Progenitor cell of endocrine pancreas (in vitro differentiated cells): ENCODE measurements at places on chromosomes 1 and 21. TPM values are rescaled to one million over a fixed set of nuclear protein-coding genes. Genes with fewer than 3 reads are reported as not detected.

GRCh38 chr1:34684266-34684665, 70.6 kb upstream of the GJB5 start:
- no peak for DNase-seq
- peaks cover 12% of the 10 kb centered on the region for H3K27me3 ChIP-seq
- H3K4me3 ChIP-seq: no peak overlapping the region
- peaks cover 22% of the 10 kb centered on the region for H3K4me1 ChIP-seq
- no peak overlapping the region for H3K27ac ChIP-seq
- peaks cover 1% of the 10 kb centered on the region for H3K36me3 ChIP-seq

DNA sequence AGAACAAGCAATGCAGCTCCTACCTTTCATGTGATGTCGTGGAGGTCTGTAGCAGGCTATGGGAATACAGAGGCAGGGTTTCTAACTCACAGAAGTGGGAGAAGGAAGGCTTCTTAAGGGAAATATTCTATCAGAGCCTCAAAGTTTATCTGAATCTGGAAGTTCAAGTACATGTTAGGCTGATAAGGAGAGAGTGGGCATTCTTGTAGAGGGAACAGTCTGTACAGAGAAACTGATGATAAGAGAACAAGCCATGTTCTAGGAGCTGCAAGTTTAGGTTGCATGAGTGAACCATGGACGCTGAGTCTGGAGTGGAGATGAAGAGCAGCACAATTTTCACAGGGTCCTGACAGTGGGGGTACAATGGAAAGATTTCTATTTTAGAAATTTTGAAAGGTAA, 344.0 kb downstream of the CHRM3 start:
- DNase-seq: no peak
- peaks cover 4% of the 10 kb centered on the region for H3K36me3 ChIP-seq
- H3K4me1 ChIP-seq: peaks cover 11% of the 10 kb centered on the region
- peaks cover 9% of the 10 kb centered on the region for H3K27me3 ChIP-seq

The OPRD1 gene
- total RNA-seq: 0.67 and 0.71 TPM in 2 replicates

The SPRR1B gene
- not detected in 2 replicates for total RNA-seq

DNA sequence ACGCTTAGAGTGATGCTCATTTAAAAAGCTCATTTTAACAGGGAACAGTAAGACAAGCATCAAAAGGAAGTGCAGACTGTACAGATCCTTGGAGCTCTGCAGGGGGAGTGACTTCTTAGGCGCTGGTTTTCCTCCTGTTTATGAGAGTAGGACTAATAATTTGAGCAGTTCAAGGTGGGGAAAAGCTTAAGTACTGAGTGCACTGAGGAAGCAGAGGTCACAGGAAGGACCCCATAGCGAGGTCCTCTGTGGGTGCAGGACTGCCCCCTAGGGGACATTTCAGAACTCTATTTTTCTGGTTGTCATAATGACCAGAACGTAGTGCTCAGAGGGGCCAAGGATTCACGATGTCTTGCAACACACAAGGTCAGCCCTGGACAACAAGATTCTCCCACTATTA, 112.1 kb downstream of the HLCS start:
- peak; percentile 31 for DNase-seq
- peaks cover 6% of the 10 kb centered on the region for H3K4me1 ChIP-seq
- H3K27ac ChIP-seq: no peak overlapping the region
- no peaks in the 10 kb centered on the region for H3K27me3 ChIP-seq

The ERICH3 gene
- 1.1 and 1.5 TPM in 2 replicates for total RNA-seq

DNA sequence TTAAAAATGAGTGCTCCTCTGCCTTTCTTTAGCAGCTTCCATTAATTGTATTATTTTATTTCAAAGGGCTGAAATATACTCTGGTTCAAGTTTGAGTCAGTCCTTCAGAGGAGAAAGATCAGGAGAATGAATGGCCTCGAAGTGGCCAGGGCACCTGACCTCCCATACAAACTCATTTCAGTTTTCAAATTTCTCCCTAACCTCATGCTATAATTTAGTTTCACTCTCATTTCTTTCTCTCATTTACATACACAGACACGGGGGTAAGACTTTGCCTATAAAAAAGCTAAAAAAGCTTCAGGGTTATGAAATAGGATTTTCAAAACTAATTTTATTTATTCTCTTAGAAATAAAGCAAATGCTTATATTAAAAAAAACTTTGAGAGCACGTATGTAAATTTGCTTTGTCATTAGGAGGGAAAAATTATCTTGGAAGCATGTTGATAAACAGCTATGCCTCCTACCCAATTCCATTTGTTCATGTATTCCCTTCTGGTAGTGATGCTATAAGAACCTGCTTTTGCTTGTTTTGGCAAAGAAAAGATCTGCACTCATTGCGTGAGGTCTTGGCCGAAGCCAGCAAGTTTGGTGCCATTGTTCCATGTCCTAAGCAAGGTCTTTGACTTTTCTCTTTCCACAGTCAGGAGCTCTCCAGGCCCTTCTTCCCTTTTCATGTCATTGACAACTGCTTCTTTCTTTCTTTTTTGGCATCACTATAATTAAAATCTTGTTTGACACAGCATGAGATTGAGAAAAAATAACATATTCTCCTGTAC, 80.4 kb upstream of the LRRC53 start:
- no peaks in the 10 kb centered on the region for H3K36me3 ChIP-seq
- H3K27ac ChIP-seq: no peak overlapping the region
- H3K4me3 ChIP-seq: no peak overlapping the region
- H3K4me1 ChIP-seq: peaks cover 4% of the 10 kb centered on the region

DNA sequence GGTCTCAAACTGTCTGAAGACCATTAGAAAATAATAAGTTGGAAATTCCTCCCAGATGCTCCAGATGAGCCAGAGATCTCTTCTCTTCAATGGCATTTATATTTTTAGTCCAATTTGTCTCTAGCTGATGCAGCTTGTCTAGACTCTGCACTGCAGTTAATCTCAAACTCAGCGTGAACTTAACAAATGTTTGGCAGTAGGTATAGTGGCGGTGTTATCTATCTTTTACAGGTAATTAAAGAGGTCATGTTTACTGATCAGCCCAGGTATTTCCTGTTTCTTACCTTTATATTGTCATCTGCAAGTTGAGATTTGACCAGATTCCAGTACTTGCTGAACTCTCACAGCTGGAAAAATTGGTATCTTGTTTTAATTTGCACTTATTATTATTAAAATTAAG, 1024.5 kb upstream of the ADGRL2 start:
- no peak overlapping the region for H3K27ac ChIP-seq
- DNase-seq: no peak
- H3K4me1 ChIP-seq: peaks cover 27% of the 10 kb centered on the region
- H3K36me3 ChIP-seq: no peaks in the 10 kb centered on the region
- H3K27me3 ChIP-seq: no peaks in the 10 kb centered on the region
- H3K4me3 ChIP-seq: no peak overlapping the region

The EFNA4 gene
- 45.5 and 46.8 TPM in 2 replicates for total RNA-seq

The ETV3L gene
- 0.67 and 0.72 TPM in 2 replicates for total RNA-seq

DNA sequence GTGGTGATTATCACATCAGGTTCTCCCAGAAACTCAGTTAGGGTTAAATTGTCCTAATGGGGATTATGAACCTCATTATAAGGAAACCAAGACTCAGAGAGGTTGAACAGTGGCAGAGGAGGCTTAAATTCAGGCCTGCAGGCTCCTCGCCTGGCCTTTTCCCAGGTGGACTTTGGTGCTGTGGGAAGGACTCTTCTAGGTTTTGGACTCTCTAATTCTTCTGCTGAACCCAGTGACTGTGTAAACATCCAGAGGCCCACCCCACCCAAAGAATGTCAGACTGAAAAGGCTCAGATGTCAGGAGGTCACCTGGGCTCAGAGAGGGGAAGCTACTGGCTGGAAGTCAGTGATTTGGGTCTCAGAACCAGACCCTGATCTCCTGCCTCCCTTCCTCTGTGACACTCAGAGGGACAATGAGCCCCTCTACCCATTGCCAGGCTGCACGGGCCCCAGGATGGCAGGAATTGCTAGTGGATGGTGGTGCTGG, 2.5 kb downstream of the ZNF362 start:
- H3K27ac ChIP-seq: peak overlapping the region; percentile 80
- peaks cover 5% of the 10 kb centered on the region for H3K36me3 ChIP-seq
- peaks cover 27% of the 10 kb centered on the region for H3K4me1 ChIP-seq

- peak; percentile 57 for DNase-seq
- no peaks in the 10 kb centered on the region for H3K36me3 ChIP-seq
- no peak overlapping the region for H3K4me3 ChIP-seq
Measured at GRCh38 chr21:36630485-36631206, 68.3 kb upstream of the SIM2 start.

The CIART gene
- 1.9 and 2.7 TPM in 2 replicates for total RNA-seq

The FAM3B gene
- total RNA-seq: 8.2 and 10.1 TPM in 2 replicates

The WDR64 gene
- total RNA-seq: 0.07 TPM in 1 of 2 replicates, not detected in the other

The KANK4 gene
- 1.0 and 1.2 TPM in 2 replicates for total RNA-seq

The MSH4 gene
- total RNA-seq: 0.55 and 0.57 TPM in 2 replicates

- peaks cover 1% of the 10 kb centered on the region for H3K4me1 ChIP-seq
- no peak for DNase-seq
- H3K4me3 ChIP-seq: no peak overlapping the region
- H3K27ac ChIP-seq: peak overlapping the region; percentile 94
- peaks cover 4% of the 10 kb centered on the region for H3K27me3 ChIP-seq
- peaks cover 16% of the 10 kb centered on the region for H3K36me3 ChIP-seq
Measured at GRCh38 chr1:5977494-5978444, 14.5 kb downstream of the NPHP4 start.

DNA sequence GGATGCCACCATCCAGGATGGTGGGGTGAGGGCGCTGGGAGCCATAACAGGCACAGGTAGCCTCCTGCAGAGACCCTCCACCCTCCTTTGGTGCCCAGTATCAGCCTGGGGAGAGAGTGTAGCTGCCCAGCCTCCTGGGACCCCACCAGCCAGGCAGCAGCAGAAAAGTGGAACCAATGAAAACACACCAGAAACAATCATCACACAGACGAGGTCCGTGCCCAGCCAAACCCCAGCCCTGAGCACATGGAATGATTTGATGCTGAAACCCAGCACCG, 285.1 kb downstream of the PTPRU start:
- no peak overlapping the region for H3K27ac ChIP-seq
- no peak overlapping the region for H3K4me3 ChIP-seq
- H3K4me1 ChIP-seq: peaks cover 2% of the 10 kb centered on the region
- peak; percentile 6 for DNase-seq
- no peaks in the 10 kb centered on the region for H3K36me3 ChIP-seq
- H3K27me3 ChIP-seq: peaks cover 7% of the 10 kb centered on the region

DNA sequence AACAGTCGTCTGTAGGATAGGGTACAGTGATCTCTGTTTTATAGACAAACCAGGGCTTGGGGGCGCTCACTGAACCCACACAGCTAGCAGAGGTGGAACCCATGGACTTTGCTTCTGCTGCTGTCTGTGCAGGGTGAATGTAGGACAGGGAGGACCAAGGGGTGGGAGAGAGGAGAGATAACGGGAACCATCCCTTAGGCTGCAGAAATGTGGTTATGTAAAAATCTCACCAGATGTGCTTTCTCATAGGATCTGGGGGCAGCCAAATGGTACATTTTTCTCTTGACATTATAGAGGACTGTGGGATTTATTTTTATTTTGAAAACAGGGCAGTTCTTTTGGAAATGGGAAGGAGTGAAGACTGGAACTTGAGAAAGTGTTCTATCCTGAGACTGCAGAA, 8.7 kb downstream of the NFASC start:
- no peak overlapping the region for H3K4me3 ChIP-seq
- peaks cover 6% of the 10 kb centered on the region for H3K4me1 ChIP-seq
- no peaks in the 10 kb centered on the region for H3K27me3 ChIP-seq
- no peaks in the 10 kb centered on the region for H3K36me3 ChIP-seq

DNA sequence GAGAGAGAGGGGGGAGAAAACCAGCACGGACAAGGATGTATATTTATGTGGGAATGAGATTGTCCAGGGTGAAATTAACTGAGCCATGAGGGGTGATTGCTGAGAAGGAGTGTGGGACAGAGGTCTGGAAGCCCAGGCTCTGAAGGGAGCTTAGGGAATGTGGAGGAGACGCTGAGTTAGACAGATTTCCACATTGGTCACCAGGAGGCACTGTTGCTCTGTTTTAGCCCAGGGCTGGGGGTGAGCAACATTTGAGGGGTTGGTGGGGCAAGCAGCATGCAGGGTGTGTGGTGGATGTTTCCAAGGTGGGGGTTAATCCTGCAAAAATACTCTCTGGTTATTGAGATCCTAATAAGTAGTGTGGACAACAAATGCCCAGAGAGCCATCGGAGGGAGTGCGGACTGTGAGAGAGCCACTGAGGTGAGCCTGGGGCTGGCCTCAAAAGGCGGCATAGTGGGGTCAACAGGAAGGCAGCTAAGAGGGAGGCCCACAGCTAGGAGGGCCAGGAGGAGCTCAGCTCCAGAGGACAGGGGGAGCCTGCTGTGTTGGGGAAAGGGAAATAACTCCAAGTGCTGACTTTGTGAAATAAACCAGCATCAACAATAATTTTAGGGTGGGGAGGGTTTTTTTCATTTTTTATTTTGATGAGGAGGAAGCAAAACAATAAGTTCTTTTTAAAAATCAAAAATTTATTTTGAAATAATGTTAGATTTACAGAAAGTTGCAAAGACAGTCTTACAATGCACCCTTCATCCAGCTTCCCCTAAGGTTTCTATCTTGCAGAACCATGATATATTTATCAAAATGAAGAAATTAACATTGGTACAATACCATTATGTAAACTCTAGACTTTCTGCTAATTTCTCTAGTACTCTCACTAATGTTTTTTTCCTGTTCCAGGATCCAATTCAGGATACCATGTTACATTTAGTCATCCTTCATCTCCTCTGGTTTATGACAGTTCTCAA, 82.8 kb upstream of the CD34 start:
- H3K4me1 ChIP-seq: no peaks in the 10 kb centered on the region
- no peak overlapping the region for H3K4me3 ChIP-seq
- no peak for DNase-seq
- H3K36me3 ChIP-seq: no peaks in the 10 kb centered on the region
- no peak overlapping the region for H3K27ac ChIP-seq

GRCh38 chr1:25515033-25515432, 28.4 kb upstream of the LDLRAP1 start:
- no peak for DNase-seq
- no peaks in the 10 kb centered on the region for H3K36me3 ChIP-seq
- H3K4me1 ChIP-seq: no peaks in the 10 kb centered on the region
- no peak overlapping the region for H3K4me3 ChIP-seq
- no peaks in the 10 kb centered on the region for H3K27me3 ChIP-seq
- no peak overlapping the region for H3K27ac ChIP-seq

The PUM1 gene
- total RNA-seq: 244 and 249 TPM in 2 replicates

The AADACL3 gene
- total RNA-seq: not detected in 2 replicates

The KIF14 gene
- 7.8 and 7.9 TPM in 2 replicates for total RNA-seq

GRCh38 chr1:36766481-36766880, 267.8 kb downstream of the GRIK3 start:
- no peak overlapping the region for H3K4me3 ChIP-seq
- H3K27ac ChIP-seq: no peak overlapping the region
- H3K36me3 ChIP-seq: no peaks in the 10 kb centered on the region
- DNase-seq: no peak
- H3K4me1 ChIP-seq: peaks cover 11% of the 10 kb centered on the region

The TCHH gene
- not detected in 2 replicates for total RNA-seq

The RBM11 gene
- total RNA-seq: 4.9 and 7.4 TPM in 2 replicates

- no peaks in the 10 kb centered on the region for H3K4me1 ChIP-seq
- DNase-seq: no peak
- peaks cover 64% of the 10 kb centered on the region for H3K27me3 ChIP-seq
- no peak overlapping the region for H3K27ac ChIP-seq
- no peaks in the 10 kb centered on the region for H3K36me3 ChIP-seq
Measured at GRCh38 chr1:18015719-18016118, 91.9 kb upstream of the IGSF21 start.
